A172 (cell line): ENCODE measurements at places on chromosomes 1 and 21. TPM values are rescaled to one million over a fixed set of nuclear protein-coding genes. Genes with fewer than 3 reads are reported as not detected.

FAM43B gene
- total RNA-seq: 0.09 and 0.12 TPM in 2 replicates

APH1A gene
- 197 and 226 TPM in 2 replicates for total RNA-seq

CDC20 gene
- total RNA-seq: 190 and 245 TPM in 2 replicates

CXADR gene
- 4.3 and 5.3 TPM in 2 replicates for total RNA-seq

LAMC2 gene
- total RNA-seq: 24.5 and 36.8 TPM in 2 replicates

LEFTY2 gene
- total RNA-seq: not detected in 2 replicates

LCE3D gene
- not detected in 2 replicates for total RNA-seq
